H9 (cell line): ENCODE measurements at places on chromosomes 4 and X.
A peak's percentile ranks its signal among the peaks of the same experiment; 100 is the strongest.

- peak; percentile 61 for DNase-seq
Observed at GRCh38 chr4:7651461-7651921, 216.8 kb upstream of the PSAPL1 start.

DNA sequence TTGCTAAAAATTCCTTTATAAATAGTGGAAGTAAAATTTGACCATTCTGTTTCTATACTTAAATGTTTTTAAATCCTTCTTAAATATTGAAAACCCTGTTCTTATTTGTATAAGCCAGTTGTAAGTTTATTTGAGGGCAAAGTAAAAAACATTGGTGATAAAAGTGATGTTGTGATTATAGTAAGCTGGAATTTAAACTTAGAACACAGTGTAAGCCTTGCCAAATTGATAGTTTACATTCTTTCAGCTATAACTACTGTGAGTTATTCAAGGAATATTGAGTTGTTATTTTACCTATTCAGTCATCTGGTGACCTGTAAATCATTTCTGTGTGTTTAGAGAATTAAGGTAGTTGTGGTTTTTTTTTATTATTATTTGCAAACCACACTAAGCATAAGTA lies 9.6 kb downstream of the YY2 start:
- DNase-seq = no peak

DNA sequence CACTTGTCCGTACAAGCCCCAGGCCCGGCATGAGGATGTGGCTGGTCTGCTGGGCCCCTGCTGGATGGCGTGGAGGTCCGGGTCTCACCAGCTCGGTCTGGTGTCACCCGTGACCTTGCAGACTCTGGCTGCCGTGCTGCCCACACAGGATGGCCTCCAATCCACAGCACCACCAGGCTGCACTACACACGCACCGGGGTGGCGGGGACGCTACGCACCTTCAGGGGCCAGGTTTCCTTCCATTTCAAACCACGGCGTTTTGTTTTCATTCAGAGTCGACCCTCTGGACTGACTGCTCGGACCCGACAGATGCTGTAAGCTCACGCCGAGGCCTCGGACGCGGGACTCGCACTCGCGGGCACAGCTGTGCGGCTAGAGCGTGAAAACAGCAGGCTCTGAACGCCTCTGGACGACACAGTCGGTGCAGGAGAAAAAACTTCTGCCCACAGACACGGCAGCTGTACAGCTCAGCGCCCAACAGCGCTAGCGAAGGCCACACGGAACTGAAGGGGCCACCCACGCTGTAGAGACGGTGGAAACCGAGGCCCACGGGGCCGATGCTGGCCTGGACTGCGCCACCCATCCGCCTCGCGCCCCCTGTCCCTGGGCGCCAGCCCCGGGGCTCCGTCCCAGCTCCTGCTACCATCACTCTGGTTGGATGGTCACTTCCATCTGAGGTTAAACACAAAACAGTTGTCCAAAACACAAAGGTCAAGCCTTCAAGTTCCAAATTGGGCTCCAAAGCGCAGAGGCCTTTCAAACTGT lies 40.0 kb downstream of the FAM53A start:
- DNase-seq = no peak

DNA sequence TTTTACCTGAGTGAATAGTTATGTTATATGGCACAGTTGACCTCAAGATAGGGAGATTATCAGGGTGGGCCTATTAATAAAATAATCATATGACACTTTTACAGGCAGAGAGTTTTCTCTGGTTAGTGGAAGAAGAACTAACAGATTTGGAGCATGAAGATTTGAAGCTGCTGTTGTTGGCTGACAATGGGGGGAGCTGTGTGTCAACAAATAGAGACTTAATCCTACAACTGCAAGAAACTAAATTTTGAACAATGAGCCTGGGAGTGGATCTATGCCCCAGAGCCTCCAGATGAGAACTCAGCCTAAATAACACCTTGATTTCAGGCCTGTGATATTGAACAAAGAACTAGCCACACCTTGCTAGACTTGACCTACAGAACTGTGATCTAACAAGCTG lies 7.2 kb upstream of the CCSER1 start:
- no peak for DNase-seq

DNA sequence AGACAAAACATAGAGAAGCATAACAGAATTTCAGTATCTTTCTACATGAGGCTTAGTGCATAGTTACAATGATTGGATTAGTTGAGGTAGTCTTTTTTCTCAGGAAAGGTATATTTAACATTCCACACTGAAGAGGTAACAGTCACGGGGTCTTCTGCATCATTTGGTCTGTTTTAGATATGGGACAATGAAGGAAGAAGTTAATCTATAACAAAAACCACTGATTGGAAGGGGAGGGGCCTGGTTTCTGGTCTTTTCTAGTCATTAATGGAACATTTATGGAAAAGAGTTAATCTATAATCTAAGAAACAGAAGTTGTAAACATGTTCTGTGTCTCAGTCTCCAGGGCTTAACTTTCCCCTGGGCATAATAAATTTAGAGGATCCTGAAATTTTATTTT lies 37.3 kb upstream of the HPSE start:
- DNase-seq = no peak

- no peak for DNase-seq
Observed at GRCh38 chr4:519885-520682, 21.1 kb downstream of the PIGG start.

- peak; percentile 85 for DNase-seq
Observed at GRCh38 chr4:10496200-10496599, 39.0 kb upstream of the ZNF518B start.

DNA sequence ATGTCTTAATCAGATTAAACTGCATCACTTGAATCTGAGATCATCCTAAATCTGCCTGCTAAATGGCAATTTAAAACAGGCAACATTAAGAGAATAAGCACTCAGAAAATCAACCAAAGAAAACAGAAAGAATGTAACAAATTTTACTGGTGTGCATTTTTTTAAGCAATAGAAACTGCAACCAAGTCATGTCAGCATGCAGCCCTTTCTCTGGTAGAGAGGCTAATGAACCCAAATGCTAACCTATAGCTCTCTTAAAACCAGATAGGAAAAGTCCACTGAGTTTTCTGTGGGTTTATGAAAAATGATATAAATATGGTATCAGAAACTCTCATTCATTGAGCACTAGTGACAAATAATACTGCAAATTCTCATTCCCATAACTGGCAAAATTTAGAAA lies 35.6 kb downstream of the COL25A1 start:
- DNase-seq = no peak

DNA sequence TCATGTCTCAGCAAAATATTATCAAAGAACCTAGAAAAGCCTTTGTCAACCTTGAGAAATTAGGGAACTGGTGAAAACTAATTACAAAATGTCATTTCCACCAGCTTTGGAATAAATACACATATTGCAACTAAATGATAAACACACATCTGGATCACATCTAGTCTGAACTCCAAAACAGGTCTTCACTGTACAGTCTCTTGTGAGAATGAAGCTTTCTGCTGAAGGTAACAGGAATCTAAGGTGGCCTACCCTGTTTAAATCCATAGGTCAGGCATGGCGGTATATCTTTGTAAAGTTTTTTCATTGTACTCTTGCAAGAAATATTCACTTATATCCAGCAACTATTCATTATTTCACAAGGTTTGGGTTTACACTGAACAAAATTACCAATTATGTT lies 1.7 kb downstream of the SH3D19 start:
- no peak for DNase-seq

DNA sequence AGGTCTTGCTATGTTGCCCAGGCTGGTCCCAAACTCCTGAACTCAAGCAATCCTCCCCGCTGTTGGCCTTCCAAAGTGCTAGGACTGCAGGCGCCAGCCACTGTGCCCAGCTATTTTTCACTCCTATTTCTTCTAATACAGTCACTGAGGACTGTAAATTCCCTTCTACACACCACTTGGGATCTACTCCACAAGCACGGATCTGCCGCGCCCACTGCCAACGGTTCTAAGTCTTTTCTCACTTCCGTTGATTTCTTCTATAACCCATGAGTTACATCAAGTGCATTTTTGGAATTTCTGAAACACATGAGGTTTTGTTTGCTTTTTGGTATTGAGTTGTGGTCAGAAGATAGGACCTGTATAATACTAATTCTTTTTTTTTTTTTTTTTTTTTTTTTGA lies 48.6 kb downstream of the FAM53A start:
- DNase-seq = no peak

GRCh38 chr4:123043793-123044425 lies 121.5 kb upstream of the NUDT6 start:
- DNase-seq = no peak
